CD8-positive, alpha-beta memory T cell (primary cell): ENCODE measurements at places on chromosomes 4 and X.

GRCh38 chrX:142831961-142832530 is 193.7 kb upstream of the SPANXN4 start:
- H3K4me1 ChIP-seq, result no peaks in the 10 kb centered on the region
- no peak overlapping the region for H3K27ac ChIP-seq
- DNase-seq, result no peak
- H3K36me3 ChIP-seq, result no peaks in the 10 kb centered on the region

GRCh38 chrX:47574076-47574546 is 8.1 kb upstream of the TIMP1 start:
- no peaks in the 10 kb centered on the region for H3K4me1 ChIP-seq
- no peak for DNase-seq
- H3K36me3 ChIP-seq, result peaks cover 3% of the 10 kb centered on the region
- H3K27ac ChIP-seq, result no peak overlapping the region
- no peaks in the 10 kb centered on the region for H3K27me3 ChIP-seq
- H3K4me3 ChIP-seq, result no peak overlapping the region

DNA sequence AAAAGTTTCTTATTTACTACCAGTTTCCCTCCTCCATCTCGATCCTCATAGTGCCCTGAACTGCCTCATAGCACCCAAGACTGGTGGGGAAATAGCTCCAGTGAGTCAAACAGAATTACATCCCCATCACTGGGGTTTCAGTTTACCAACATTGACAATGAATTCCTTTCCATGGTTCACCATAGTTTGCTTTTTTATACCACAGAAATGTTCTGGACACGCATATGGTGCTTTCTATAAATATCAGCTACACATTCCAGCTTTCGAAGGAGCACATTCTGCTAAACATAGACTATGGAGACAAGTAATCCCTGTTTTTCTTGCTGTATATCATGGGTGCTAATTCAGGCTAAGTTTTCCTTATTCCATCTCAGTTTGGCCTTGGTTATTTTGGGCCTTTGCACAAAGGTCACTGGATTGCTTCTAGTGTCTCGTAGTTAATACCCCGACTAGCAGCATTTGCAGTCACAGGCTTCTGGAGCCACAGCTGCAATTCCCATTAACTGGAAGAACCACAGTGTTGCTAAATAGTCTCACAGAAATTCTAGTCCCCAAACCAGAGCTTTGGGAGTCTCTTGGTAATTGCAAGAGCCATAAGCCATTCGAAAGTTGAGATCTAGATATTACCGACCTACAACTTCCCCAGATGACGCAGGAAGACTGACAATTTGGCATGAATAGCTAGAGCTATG is 53.4 kb upstream of the TRPC3 start:
- no peak overlapping the region for H3K4me3 ChIP-seq
- DNase-seq, result no peak
- no peak overlapping the region for H3K27ac ChIP-seq

DNA sequence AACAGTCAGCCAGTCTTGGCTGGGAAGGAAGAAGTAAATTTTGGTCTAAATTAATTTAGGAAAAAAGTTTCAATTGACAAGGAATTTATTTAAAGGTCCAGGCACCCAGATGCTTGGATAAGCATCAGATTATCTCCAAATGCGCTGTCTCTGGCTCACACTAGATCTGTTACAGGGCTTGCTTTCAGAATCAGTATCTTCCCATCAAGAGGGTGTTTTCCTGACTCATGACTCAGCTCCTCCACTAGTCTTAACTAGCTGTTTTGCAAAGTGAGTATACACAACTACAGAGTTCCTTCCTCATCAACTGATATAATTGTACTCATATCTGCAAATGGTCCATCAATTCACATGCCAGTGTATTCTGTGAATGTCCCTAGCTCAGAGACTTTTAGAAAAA is 482.1 kb upstream of the CPEB2 start:
- DNase-seq, result no peak
- H3K4me1 ChIP-seq, result no peaks in the 10 kb centered on the region
- no peak overlapping the region for H3K27ac ChIP-seq
- no peaks in the 10 kb centered on the region for H3K27me3 ChIP-seq
- no peaks in the 10 kb centered on the region for H3K36me3 ChIP-seq

- no peaks in the 10 kb centered on the region for H3K27me3 ChIP-seq
- no peaks in the 10 kb centered on the region for H3K36me3 ChIP-seq
- H3K4me3 ChIP-seq, result no peak overlapping the region
- H3K27ac ChIP-seq, result no peak overlapping the region
Observed at GRCh38 chrX:39067866-39068265, 266.6 kb downstream of the MID1IP1 start.

DNA sequence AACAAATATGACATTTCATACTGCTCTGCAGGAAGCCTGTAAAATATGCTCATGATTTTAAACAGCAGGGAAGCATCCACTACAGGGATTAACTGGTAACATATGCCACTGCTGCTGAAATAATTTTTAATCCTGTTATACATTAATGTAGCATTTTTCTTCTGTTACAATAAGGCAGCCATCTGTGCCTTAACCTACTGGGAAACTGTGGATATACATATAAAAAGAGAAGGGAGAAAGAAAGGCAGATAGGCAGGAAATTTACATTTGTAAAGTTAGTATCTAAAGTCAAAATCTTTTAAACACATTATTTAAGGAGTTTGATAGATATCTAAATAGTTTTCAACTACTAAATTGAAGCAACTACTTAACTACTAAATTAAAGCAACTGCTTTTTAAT is 514.6 kb upstream of the KLHL4 start:
- H3K4me3 ChIP-seq, result no peak overlapping the region
- DNase-seq, result no peak
- no peak overlapping the region for H3K27ac ChIP-seq
- H3K4me1 ChIP-seq, result no peaks in the 10 kb centered on the region

GRCh38 chrX:17692709-17693346 is 44.5 kb upstream of the SCML1 start:
- no peak overlapping the region for H3K4me3 ChIP-seq
- H3K27ac ChIP-seq, result no peak overlapping the region
- H3K27me3 ChIP-seq, result no peaks in the 10 kb centered on the region

DNA sequence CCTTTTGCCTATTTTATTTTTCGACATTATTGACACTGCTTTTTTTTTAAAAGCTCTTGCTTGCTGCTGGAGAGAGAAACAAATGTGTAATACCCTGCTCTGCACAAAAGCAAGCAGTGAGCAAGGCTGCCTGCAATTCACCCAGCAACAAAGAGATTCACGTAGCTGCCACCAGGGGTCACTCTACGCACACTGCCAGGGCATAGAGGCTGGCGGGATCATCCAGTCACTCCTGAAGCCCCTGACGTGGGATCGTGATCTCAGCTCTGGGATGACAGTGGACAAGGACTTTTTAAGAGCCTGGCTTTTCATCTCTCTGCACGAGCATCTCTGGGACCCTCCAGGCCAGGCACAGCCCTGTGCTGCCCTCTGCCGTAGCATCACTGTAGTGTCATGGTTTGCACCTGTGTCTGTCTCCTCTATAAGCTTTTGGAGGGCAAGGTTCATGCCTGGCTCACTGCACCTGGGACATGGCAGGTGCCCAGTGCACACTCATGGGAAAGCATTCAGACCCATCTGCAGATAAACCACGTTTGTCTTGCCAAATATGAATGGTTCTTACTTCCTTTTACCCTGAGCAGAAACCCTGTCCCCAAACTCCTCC is 19.8 kb downstream of the C4orf50 start:
- no peaks in the 10 kb centered on the region for H3K36me3 ChIP-seq
- no peak overlapping the region for H3K27ac ChIP-seq
- H3K4me3 ChIP-seq, result no peak overlapping the region
- H3K4me1 ChIP-seq, result no peaks in the 10 kb centered on the region

- DNase-seq, result no peak
- no peak overlapping the region for H3K27ac ChIP-seq
- H3K4me1 ChIP-seq, result no peaks in the 10 kb centered on the region
- no peaks in the 10 kb centered on the region for H3K36me3 ChIP-seq
- no peaks in the 10 kb centered on the region for H3K27me3 ChIP-seq
- no peak overlapping the region for H3K4me3 ChIP-seq
Observed at GRCh38 chrX:123324625-123325024, 140.5 kb downstream of the GRIA3 start.

- H3K27ac ChIP-seq, result no peak overlapping the region
- no peak for DNase-seq
- no peaks in the 10 kb centered on the region for H3K4me1 ChIP-seq
- H3K36me3 ChIP-seq, result no peaks in the 10 kb centered on the region
Observed at GRCh38 chr4:130322439-130322838, 1226.5 kb downstream of the C4orf33 start.

GRCh38 chrX:82092307-82092706 is 890.4 kb downstream of the SH3BGRL start:
- no peaks in the 10 kb centered on the region for H3K27me3 ChIP-seq
- H3K36me3 ChIP-seq, result no peaks in the 10 kb centered on the region
- H3K27ac ChIP-seq, result no peak overlapping the region
- H3K4me1 ChIP-seq, result no peaks in the 10 kb centered on the region

- H3K4me3 ChIP-seq, result no peak overlapping the region
- H3K27me3 ChIP-seq, result no peaks in the 10 kb centered on the region
- no peak for DNase-seq
- no peaks in the 10 kb centered on the region for H3K36me3 ChIP-seq
Observed at GRCh38 chrX:65589304-65589703, 54.7 kb upstream of the LAS1L start.

DNA sequence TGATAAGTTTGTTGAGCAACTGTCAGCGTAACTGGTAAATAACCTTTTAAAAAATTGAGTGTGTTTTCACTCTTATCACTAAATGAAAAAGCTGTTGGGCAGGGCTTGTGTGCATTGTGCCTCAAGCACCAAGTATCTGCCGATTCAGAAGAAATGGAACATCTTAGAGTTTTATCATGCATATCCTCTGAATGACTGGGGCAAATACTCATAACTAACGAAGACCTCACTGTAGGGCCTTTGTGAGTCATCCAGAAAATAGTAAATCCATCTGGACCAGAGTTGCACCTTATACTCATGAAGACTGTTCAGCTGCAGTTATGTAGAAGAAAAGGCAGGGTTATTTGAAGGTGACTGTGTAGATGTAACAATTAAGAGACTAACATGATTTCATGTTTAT is 222.1 kb downstream of the CAMK2D start:
- no peaks in the 10 kb centered on the region for H3K4me1 ChIP-seq
- no peaks in the 10 kb centered on the region for H3K27me3 ChIP-seq
- no peak overlapping the region for H3K27ac ChIP-seq
- H3K36me3 ChIP-seq, result no peaks in the 10 kb centered on the region

- no peak for DNase-seq
- H3K27ac ChIP-seq, result no peak overlapping the region
- H3K36me3 ChIP-seq, result no peaks in the 10 kb centered on the region
- no peaks in the 10 kb centered on the region for H3K4me1 ChIP-seq
- H3K4me3 ChIP-seq, result no peak overlapping the region
- no peaks in the 10 kb centered on the region for H3K27me3 ChIP-seq
Observed at GRCh38 chr4:110108422-110108821, 90.0 kb downstream of the ELOVL6 start.

- no peaks in the 10 kb centered on the region for H3K36me3 ChIP-seq
- H3K27ac ChIP-seq, result no peak overlapping the region
- no peaks in the 10 kb centered on the region for H3K4me1 ChIP-seq
- H3K27me3 ChIP-seq, result no peaks in the 10 kb centered on the region
Observed at GRCh38 chr4:172826346-172826745, 342.3 kb upstream of the GALNT7 start.

- no peaks in the 10 kb centered on the region for H3K4me1 ChIP-seq
- DNase-seq, result no peak
- no peaks in the 10 kb centered on the region for H3K27me3 ChIP-seq
- no peak overlapping the region for H3K4me3 ChIP-seq
Observed at GRCh38 chrX:9149501-9150245, 115.7 kb upstream of the FAM9B start.
